ENCODE measurements at places on chromosomes 3 and 15. TPM values are rescaled to one million over a fixed set of nuclear protein-coding genes. Genes with fewer than 3 reads are reported as not detected.

Gene DOCK3
- polyA plus RNA-seq, result 0.78 TPM

Gene LRRC2
- 2.1 TPM for polyA plus RNA-seq

Gene CHRNA5
- polyA plus RNA-seq, result 9.7 TPM

Gene SLC6A11
- polyA plus RNA-seq, result 0.81 TPM

Gene CP
- polyA plus RNA-seq, result 0.47 TPM

Gene TMC3
- polyA plus RNA-seq, result 0.08 TPM

Gene C2CD4A
- 0.16 TPM for polyA plus RNA-seq

Gene ARL14
- polyA plus RNA-seq, result not detected

Gene LRRC28
- polyA plus RNA-seq, result 38.9 TPM

DNA sequence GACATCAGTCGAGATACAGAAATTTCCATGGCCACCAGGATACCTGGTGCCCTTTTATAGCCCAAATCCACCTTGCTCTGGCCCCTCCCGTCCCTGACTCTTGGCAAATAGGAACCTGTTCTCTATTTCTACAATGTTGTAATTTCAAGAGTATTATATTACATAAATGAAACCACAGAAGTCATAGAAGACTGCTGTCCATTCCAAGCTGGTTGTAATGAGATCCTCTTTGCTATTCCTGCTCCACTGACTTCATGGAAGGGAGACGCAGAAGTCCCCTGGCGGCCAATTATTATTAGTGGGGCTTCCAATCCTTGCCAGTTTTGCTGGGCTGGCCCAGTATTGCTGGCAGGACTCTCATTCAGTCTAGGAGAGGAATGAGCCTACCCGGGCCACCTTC, 26.6 kb downstream of the DCP1A start:
- no peak for DNase-seq

- no peak for DNase-seq
Observed at GRCh38 chr3:67650084-67650483, 4.3 kb downstream of the SUCLG2 start.

GRCh38 chr3:66738625-66739365, 238.0 kb upstream of the LRIG1 start:
- DNase-seq, result no peak

- DNase-seq, result no peak
Observed at GRCh38 chr15:56165234-56165633, 78.4 kb downstream of the RFX7 start.

DNA sequence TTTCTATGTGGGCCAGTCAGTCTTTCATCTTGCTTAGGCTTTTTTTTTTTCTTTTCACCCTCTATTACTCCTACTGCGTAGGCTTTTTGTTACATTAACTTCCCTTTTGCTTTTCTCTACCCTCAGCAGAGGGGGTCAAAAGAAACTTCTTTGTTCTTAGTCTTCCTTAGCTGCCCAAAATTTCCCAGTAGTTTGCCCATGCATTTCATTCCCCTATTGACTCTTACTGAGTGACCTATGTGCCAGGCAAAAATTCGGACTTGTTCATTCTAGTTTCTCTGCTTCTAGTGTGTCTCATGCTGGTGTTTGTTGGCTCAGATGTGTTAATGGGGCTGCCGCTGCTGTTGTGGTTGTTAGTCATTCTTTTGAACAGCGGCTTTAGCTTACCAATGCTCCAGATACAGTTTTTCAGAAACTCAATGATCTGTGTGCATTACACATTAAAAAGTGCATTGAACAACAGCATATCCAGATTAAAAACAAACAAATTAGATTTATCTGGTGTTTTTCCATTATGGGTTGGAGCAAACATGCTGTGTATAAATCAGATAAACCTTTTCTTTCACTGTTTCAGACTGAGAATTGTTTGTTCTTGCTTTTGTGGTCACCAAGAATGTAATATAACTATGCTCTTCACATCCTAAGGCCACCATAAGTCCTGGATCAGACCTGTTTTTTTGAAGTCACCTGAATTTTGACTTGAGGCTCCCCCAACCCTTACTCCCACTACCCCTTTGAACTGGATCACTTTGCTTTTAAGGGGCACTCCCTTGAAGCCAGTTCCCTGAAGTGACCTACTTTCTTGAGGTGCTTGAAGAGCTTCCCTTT, 43.1 kb downstream of the PDE8A start:
- no peak for DNase-seq

Measured in left renal cortex interstitium (tissue), 4 donors.